ENCODE measurements at places on chromosomes 13 and 19.

DNA sequence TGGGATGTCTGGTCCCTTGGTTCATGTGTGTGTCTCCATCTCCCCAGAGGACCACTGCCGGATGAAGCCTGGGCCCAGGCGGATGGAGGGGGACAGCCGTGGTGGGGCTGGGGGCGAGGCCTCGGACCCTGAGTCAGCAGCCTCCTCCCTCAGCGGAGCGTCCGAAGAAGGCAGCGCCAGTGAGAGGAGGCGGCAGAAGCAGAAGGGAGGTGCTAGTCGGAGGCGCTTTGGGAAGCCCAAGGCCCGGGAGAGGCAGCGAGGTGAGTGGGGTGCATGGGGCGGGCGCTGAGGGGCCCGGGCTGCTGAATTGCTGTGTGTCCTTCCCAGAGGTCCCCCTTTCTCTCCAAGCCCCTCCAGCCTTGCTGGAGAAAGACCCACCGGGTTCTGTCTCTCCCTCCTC is 3.2 kb downstream of the CCDC106 start:
- no peak for DNase-seq

DNA sequence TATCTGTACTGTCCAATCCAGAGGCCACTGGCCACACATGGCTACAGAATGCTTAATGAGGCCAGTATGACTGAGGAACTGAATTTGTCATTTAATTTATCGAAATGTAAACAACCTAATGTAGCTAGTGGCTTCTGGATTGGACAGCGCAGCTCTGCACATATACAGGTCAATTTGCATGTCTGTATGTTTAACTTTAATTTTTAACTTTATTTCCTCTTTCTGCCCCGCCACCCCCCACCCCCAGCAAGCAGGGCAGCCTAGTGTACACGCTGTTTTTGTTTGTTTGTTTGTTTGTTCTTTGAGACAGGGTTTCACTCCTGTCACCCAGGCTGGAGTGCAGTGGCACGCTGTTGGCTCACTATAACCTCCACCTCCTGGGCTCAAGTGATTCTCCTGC is 15.5 kb downstream of the ZSWIM9 start:
- DNase-seq, result no peak

- no peak for DNase-seq
Measured at GRCh38 chr19:14428882-14429416, 4.2 kb upstream of the PKN1 start.

- no peak for DNase-seq
Measured at GRCh38 chr19:3243819-3244700, 19.6 kb downstream of the CELF5 start.

DNA sequence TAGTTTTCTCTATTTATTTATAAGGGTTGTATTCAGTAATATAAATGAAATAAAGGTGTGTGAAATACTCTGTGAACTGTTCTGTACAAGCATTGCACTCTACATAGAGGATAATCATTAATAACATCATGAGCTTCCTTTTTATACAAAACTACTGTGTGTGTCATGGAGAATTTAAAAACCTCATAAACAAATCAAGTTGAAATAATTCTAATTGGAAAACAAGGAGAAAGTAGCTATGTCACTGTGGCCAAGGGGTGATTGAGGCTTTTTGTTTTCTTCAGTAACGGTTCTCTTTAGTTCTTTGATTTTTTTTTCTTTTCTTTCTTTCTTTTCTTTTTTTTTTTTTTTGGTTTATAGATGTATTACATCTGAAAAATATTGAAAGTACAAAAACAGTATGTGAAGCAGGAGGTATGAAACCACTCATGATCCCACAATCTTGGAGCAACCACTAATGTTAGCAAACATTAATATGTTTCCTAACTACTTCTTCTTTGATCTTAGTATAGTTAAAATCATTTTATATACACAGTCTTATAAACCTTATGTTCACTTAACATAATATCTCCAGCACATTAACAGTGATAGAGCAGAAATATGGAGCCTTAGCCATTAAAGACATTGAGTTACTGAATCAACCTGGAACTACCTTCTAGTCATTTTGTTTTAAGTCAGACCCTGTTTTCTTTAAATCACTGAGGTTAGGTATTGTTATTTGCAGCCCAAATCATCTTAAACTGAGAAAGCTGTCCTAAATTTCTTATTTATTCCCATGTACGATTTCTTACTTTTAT is 45.4 kb downstream of the WDFY2 start:
- DNase-seq, result no peak

DNA sequence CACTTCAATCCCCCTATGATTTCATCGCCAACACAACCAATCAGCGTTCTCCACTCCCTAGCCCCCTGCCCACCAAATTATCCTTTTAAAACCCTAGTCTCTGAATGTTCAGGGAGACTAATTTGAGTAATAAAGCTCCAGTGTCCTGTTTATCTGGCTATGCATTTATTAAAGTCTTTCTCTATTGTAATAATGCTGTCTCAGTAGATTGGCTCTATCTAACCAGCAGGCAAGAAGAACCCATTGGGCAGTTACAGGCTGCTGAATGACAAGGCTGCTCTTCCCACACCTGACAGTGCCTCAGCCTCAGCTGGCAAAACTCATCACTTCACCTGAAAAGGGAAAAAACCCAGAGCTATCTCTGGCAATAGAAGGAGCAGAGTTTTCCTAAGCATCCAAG is 20.2 kb upstream of the CHST8 start:
- DNase-seq, result no peak

GRCh38 chr13:44151474-44151873 is 222.2 kb upstream of the SERP2 start:
- DNase-seq, result no peak

GRCh38 chr19:50669302-50670101 is 20.3 kb downstream of the C19orf81 start:
- DNase-seq, result no peak

- DNase-seq, result no peak
Measured at GRCh38 chr19:33193865-33194362, at the start of gene LRP3. TSS of gene LRP3 (plus strand) at chr19:33194330. CDS start at chr19:33194786, 456 bp downstream.

DNA sequence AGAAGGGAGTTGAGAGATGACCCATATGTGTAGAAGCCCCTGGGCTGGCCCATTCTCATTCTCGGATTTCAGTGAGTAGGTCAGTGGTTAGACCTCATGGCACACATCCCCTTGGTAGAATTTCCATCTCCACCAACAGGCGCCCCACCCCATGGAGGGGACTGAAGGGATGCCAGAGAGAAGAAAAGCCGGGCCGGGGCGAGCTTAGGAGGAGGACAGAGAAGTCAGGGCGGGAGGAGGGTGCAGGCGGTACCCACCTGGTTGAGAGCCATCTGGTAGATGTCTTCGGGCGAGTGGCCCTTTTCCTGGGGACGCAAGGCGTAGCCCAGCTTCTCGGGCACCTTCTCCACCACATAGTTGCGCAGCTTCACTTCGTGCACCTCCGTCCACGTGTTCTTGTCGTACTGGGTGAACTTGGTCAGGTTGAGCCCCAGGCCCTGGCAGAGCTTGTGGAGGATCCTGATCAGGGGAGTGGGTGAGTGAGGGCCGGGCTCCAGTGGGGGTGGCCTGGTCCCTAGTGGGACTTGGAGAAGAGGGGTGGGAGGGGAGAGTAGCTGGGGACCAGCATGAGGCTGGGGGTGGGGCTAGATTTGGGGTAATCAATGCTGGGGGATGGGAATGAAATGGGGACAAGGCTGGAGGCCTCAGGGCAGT is 2.5 kb downstream of the IL4I1 start:
- DNase-seq, result no peak

GRCh38 chr19:49427855-49428546 is 2.8 kb downstream of the GFY start:
- no peak for DNase-seq

GRCh38 chr19:36008336-36008978 is at the start of gene SYNE4:
TSS of gene SYNE4 (minus strand) at chr19:36008813. CDS start at chr19:36008681, 132 bp downstream.
- no peak for DNase-seq

DNA sequence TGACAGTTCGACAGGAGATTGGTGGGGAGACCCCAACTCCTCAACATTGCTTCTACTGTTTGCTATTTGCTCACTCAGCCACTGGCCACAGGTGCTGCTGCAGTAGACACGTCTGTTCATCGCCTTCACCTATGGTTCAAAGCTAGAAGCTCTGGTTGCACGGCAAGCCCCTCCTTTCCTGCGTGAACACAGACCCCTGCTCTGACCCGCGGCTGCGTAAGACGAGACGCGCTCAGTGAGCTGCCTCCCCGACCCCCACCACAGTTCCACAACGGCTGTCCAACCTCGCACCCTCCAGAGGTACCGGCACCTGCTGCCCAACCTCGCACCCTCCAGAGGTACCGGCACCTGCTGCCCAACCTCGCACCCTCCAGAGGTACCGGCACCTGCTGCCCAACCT is 6.8 kb downstream of the RASA3 start:
- no peak for DNase-seq

DNA sequence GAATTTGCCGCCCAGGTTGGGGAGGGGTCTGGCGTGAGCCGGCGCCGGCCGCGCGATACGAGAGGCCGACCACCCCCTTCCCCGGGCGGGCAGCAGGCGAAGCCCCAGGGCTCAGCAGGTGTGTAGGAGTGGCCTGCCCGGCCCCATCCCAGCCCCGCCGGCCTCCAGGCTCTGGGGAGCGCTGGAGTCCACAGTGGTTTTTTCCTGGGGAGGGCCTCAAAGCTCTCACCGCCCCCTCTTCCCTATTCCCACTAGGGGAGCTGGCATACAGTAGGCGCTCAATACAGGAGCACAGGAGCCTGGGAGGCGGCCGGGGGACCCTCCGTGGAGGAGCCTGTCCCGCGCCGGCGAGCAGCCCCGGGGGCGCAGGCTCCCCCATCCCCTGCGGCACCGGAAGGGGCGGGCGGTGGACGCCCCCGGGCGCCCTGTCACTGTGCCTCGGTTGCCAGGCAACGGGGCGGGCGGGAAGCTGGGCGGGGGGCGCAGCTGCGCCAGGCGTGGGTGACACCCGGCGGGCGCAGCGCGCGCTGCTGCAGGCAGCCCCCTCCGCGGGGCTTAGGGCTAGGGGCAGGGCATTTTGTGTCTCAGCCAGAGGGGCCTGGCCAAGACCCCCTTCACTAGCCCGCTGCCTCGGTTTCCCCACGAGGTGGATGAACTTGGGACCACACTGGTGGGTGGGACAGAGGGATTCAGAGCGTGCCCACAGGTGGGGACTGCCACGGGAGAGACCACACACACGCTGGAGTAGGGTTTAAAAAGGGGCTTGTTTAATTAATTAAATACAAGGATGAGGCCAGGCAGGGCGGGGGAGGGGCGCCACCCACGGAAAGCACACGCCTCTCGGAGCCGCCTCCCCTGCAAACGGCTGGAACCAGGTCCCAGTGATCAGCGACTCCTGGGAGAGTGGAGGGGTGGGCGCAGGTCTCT is 3.6 kb upstream of the REXO1 start:
- DNase-seq, result no peak

DNA sequence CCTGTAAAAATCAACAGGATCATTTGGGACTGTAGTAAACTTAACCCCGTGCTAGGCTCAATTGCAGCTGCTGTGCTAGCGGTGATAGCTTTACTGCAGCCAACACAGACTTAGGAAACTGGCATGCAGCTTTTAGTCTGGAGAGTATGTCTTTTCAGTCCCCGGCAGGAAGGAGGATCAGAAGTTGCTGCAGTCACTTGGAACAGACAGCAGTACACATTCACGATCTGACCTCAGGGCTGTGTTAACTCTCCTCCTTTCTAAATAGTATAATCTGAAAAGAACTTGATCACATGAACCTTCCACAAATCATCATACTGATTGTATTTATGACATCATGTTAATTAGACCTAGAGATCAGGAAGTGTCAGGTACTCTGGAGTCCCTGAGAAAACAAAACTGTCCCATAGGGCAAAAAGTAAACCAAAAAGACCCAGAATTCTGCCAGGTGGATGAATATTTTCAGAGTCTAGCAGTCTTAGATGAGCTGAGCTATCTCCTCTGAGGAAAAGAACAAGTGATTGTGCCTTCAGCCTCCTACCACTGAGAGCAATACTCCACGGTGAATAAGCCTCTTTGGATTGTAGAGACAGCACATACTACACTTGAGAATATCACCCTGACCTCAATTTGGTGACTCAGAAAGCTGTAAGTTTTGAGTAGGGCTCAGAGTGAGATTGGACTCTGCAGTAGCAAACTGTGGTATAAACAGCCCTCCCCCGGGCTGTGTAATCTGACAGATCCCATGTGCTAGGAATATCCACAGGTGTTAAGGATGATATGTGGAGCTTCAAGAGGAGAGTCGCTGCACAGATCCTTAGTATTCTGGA is 181.0 kb upstream of the GPR12 start:
- no peak for DNase-seq

- no peak for DNase-seq
Measured at GRCh38 chr19:14505488-14506239, 9.7 kb upstream of the GIPC1 start.

- DNase-seq, result no peak
Measured at GRCh38 chr13:99237981-99238662, 20.1 kb downstream of the GPR18 start.

DNA sequence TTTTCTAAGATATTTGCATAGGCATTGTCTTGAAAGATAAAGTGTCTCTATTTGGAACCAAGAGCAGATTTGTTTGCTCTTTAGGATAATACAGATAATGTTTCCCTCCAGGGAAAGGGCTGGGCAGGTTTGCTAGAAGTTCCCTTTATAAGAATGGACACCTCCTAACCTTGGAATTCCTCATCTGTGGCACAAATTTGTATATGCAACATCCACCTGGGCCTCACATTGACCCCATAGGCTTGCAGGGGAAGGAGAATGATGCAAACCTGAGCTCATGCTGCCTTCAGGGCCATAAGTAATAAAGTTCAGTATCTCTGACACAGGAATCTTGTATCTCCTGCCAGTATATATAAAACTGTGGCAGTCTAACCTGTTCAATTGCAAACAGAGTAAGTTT is 508.4 kb upstream of the MIR17HG start:
- no peak for DNase-seq

GRCh38 chr13:34748596-34748995 is 193.5 kb upstream of the NBEA start:
- peak; percentile 78 for DNase-seq

GRCh38 chr13:44046428-44046827 is 166.7 kb downstream of the LACC1 start:
- DNase-seq, result no peak

GRCh38 chr13:77891486-77891885 is 27.1 kb downstream of the EDNRB start:
- no peak for DNase-seq

Data from retinal pigment epithelial cell (primary cell).